ENCODE measurements at places on chromosomes 3 and 15.

- no peak for DNase-seq
These were observed 59.4 kb upstream of the CD96 start for GRCh38 chr3:111482574-111482973.

DNA sequence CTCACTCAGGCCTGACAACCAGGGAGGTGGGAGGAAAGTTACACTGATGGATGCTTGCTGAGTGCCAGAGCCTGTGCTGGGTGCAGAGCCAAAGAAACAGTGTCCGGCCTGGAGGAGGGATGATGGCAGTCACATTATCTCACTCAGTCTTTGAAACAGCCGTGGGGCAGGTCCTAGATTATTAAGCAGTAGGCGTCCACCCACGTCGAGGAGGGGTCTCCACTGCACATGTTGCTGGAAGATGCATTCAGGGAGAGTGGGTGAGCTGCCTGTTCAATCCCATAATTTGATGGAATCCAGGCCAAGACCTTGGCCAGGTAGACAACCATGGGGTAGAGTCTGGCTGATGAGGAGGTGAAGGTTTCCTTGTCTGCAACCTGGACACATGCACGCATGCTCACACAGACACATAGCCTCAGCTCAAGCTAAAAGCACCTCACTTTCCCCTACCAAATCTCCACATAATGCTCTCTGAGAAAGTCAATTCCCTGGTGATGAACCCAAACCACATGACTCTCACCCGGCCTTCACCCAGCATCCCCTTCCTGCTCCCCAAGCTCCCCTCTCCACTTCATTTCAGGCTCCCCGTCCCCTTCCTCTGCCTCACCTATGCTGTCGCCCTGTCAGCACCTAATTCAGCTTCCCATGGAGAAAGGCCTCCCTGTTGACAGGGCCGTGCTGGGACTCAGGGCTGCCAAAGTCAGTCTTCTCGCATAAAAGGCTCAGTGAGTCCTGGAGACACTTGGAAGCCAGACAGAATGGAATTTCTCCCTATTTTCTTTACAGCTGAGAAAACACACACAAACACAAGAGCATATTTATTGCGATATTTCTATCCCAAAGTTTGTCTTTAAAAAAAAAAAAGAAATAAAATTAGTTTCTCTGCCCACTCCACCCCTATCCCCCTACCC, 29.8 kb downstream of the ACAN start:
- DNase-seq, result no peak

DNA sequence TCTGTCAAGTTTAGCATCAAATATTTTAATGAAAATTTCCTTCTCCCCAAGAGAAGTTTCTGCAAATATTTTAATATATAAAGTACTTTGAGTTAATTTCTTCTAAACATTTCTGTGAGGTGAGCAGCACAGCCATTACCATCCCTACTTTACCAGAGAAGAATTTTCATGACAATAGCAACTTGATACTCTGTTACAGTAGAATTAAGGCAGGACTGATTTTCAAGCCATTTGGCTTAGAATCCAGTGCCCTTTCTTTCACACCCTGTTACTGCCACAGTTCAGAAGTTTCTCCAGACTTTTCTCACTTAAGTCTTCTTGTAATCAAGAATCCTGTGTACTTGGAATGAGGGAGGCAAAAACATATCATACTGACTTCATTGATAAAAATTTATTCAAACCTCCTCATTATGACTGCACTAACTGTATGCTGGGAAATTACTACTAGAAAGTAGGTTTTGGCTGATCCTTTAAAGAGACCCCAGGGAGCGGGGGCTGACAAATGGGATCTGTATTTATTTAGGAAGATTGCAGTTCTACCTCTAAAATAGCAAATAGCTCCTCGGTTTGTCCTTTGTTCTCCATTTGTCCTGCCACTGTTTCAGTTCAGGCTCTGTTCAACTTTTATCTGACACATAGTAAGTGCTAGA, 557.0 kb upstream of the SGO1 start:
- DNase-seq, result no peak

DNA sequence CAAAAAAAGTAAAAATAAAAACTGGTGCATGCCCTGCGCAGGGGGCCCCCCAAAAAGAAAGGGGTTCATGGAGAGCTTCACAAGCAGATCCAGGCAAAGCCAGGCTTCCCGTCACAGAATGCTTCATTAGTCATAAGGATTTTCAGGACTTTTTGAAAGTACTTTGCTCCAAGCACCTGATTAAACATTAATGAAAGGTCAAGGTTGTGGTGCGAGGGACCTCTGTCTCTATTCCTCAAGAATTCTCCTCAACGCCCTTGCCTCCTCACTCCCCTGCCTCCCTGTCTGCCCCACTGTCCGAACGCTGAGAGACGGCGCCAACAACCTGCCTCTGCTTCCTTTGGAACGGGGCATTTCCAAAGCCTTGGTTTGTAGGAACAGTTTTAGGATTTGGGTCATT, 240.1 kb upstream of the IGF1R start:
- DNase-seq, result no peak

GRCh38 chr3:39839484-39839883, 30.1 kb downstream of the MYRIP start:
- DNase-seq, result no peak

GRCh38 chr15:67068710-67069400, 3.5 kb downstream of the SMAD3 start:
- DNase-seq, result no peak

GRCh38 chr3:30266524-30266923, 339.9 kb upstream of the TGFBR2 start:
- no peak for DNase-seq

- DNase-seq, result no peak
These were observed 25.2 kb downstream of the NIPA1 start for GRCh38 chr15:22811640-22812039.

- peak; percentile 35 for DNase-seq
These were observed 36.3 kb downstream of the CHST14 start for GRCh38 chr15:40506964-40507571.

DNA sequence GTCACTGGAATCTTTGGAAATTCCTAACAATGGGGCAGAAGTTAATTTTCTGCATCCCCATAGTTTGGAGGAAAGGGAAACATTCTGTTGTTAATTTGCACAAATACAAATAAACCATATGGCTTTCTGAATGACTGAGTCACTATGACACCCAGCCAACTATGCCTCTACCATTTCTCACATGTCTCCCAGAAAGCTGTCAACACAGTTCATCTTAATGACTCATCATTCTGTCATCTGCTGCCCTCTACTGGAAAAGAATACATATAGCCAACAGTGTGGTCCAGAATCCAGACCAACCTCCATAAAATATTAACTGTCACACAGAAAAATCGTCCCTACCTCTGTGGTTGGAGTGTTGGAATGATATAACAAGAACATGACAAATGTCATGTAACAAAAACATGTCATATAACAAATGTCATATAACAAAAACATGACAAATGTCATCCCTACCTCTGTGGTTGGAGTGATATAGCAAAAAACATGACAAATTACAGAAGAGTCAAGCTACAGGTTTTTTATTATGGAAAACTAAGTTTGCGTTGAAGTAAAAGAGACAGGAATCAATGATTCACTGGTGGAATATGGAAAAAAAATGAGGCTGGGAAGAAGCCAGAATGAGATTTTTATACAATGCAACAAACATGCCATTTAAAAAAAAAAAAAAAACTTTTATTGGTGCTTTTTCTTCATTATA, 47.7 kb upstream of the GYG1 start:
- no peak for DNase-seq

- DNase-seq, result no peak
These were observed 229.9 kb upstream of the GADL1 start for GRCh38 chr3:31124373-31124772.

- DNase-seq, result no peak
These were observed 22.8 kb upstream of the LRRC34 start for GRCh38 chr3:169835533-169835932.

- DNase-seq, result no peak
These were observed 3.6 kb downstream of the ZNF385D start for GRCh38 chr3:21747376-21747775.

GRCh38 chr3:49271047-49271446, 6.0 kb downstream of the C3orf62 start:
- DNase-seq, result no peak

GRCh38 chr15:53974813-53975212, 3.4 kb upstream of the UNC13C start:
- no peak for DNase-seq

GRCh38 chr3:14803981-14804834, 14.6 kb upstream of the FGD5 start:
- DNase-seq, result no peak

GRCh38 chr3:150237490-150237889, 170.6 kb upstream of the TSC22D2 start:
- DNase-seq, result no peak

DNA sequence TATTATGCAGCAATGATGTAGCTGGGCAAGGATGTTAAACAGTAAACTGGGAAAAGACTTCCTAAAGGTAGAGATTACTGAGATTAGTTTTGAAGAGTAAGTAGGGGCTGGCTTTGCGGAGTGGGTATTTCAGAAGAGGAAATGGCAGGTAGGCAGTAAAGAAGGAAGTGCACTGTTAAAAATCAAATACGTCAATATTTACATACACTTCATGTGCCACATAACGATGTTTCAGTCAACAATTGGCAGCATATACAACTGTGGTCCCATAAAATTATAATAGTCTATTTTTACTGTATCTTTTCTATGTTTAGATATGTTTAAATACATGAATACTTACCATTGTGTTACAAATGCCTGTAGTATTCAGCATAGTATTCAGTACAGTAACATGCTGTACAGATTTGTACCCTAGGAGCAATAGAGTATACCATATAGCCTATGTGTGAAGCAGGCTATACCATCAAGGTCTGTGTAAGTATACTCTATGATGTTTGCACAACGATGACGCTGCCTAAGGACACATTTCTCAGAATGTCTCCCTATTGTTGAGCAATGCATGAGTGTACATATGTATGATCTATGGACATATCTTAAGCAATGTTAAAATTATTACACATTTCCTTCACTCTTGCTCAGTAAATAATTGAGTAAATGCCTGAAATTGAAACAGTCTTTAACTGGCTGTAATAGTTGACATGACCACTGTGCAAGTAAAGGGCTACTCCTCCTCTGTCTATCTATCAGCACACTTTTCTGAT, 196.7 kb downstream of the ISL2 start:
- no peak for DNase-seq

GRCh38 chr3:169513672-169514071, 149.8 kb downstream of the MECOM start:
- no peak for DNase-seq

- DNase-seq, result no peak
These were observed 7.9 kb downstream of the DUOX1 start for GRCh38 chr15:45137703-45138102.

GRCh38 chr15:60751985-60752952, 273.3 kb upstream of the ICE2 start:
- DNase-seq, result no peak

- no peak for DNase-seq
These were observed 280.4 kb upstream of the TTC14 start for GRCh38 chr3:180321534-180321933.

GRCh38 chr15:70018646-70019600, 78.8 kb downstream of the TLE3 start:
- no peak for DNase-seq

DNA sequence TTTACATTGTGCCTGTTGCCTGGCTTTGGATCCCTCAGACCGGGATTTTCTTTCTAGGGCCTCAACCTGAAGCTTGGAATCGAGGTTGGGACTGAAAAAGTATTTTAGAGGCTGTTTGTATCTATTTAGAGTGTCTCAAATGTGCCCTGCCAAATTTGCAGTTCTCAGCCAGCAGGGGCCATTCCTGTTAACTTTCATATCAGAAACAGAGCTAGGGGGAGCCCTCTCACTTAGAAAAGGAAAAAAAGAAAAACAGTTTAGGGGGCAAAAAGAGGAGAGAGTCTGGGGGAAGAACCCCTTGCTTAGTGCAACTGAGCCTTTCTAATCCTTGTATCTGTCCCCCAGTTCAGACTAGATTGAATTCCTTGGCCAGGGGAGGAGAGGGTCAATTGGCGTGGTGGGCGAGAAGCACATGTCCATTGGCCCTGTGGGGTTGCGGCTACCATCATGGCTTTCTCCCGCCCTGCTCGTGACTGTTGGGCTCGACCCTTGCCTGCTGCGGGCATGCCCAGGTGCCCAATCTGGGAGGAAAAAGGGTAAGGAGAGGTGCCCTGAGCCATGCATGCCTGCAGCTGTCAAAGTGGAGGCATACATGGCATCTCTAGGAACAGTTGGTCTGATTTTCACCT, 101.6 kb downstream of the CFAP44 start:
- DNase-seq, result no peak

DNA sequence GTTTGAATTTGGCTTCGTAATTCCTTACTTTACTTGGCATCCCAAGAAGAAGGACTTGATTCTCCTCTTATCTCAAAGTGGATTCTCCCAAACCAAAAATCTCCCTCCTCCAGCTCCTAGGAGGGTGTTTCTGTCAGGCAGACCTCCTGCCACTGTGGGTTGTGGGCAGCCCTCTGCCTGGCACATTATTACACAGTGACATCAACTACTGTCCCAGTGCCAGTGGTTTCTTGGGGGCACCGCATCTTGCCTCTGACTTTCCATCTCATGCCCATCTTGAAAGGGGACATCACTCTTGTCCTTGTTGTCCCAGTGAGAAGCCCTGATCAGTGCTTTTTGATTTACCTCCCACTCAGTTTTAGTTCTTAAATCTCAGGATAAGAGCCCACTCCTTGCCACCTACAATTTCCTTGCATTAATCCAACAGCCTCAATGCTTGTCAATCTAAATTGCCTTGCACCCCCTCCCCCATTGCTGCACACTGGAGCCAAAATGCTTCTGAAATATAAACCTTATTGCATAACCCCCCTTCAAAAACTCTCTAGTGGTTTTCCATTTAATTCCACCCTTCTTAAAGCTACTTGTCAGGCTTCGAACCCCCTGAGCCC, 81.0 kb downstream of the TRAK1 start:
- DNase-seq, result no peak

GRCh38 chr3:120428924-120429323, 21.9 kb downstream of the FSTL1 start:
- no peak for DNase-seq

- no peak for DNase-seq
These were observed 5.3 kb downstream of the RPL22L1 start for GRCh38 chr3:170864525-170865208.

GRCh38 chr15:46685096-46685495, 1032.2 kb upstream of the SEMA6D start:
- DNase-seq, result no peak

GRCh38 chr3:112813723-112814171, 32.9 kb downstream of the CD200R1L start:
- no peak for DNase-seq

All from activated CD4-positive, alpha-beta T cell treated with anti-CD3 and anti-CD28 coated beads for 24 hours (primary cell).